ENCODE measurements at places on chromosomes 3 and 15.

DNA sequence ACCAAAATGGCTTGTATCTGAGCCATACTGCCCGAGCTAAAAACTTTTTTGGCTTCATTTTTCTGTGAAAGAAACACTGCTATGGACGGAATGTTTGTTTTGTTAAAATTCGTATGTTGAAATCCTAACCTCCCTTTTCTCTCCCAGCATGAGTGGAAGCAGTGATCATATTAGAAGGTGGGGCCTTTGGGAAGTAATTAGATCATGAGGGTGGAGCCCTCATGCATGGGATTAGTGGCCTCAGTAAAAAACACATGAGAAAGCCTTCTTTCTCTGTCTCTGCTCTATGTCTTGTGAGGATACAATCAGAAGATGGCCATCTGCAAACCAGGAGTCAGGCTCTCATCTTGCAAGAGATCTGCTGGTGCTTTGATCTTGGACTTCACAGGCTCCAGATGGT is 7.4 kb upstream of the FNDC3B start:
- DNase-seq = no peak

DNA sequence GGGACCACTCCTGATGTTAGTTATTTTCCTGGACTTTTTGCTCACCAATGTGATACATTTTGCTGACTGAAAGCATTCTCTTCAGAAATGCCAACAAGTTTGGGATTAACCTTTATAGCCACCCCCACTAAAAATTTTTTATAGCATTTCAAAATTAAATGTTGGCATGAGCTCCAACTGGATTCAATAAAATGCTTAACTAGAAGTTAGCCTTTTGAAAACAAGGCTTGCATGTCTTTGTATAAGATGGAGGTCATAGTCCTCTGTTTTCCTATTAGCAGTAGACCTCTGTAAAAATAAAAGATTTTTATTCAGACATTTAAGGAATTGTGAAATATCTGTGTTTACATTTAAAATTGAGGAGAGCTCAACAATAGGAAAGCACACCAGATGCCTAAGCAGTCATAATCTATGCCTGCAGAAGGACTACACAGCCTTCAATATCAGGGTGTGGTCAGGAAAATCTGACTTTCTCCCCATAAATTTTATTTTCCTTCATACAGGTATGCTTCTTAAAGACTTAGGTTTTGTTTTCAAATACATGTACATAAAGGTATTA is 87.2 kb downstream of the DNAJC13 start:
- no peak for DNase-seq

- DNase-seq = no peak
Observed at GRCh38 chr15:31164573-31164912, 63.0 kb upstream of the TRPM1 start.

DNA sequence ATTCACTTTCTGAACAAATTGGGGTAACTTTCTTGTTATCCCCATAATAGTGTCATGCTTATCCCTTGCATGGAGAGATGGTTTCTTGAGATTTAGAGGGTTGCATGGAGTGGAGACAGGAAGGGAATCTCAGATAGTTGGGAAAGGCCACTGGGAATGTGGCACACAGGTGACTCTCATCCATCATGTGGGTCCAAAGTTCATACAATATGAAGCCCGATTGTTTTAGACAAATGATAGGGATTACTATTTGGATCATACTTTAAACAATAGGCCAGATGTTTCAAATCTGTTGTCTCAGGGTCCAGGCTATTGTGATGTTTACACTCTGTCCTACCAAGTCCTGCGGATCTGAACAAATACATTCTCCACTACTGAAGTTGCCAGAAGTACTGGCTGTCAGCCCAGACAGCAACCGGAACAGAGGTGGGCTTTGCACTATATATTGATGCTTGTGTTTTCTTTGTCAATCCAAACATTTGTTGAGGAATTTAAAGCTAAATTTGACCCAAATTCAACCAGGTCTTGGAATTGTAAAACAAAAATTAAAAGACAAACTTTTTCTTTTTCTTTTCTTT is 39.2 kb upstream of the NMNAT3 start:
- no peak for DNase-seq

- no peak for DNase-seq
Observed at GRCh38 chr3:10927551-10927950, 65.0 kb upstream of the SLC6A1 start.

DNA sequence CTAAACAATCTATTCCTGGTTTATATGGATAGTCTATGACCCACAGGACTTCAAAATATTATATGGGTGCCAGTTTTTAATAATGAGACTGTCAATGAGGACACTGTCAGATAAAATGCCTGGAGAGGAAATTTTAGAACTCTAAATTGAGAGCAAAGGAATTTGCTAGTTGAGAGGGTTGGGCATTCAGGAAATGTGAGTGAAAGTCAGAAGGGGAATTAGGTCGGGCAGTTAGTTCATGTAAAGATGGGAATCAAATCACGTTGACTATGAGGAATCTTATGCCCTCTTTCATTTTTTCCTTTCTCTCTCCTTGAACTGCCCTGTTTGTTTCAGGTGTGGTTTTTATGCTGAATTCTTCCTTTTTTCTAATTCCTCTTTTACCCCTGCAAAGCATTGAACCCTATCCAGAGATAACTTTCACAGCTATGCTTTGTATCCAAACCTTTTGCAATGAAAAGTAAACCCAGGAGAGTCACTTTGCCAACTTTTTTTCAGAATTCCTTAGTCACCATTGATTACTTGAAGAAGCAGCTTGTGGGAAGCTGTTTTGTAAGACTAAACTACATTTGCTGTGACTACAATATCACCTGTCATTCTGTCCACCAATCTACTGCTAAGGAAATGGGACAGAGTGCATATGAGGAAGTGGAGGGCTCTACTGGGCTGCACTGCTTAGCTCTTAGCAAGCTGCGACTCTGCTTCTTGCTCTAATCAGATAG is 27.8 kb downstream of the CHP1 start:
- no peak for DNase-seq
